A549 treated with CORT108297 at 1 μM for 4 hours (cell line): ENCODE measurements at places on chromosomes 16 and 17. TPM values are rescaled to one million over a fixed set of nuclear protein-coding genes. Genes with fewer than 3 reads are reported as not detected.

The ANTKMT gene
- 27.8 to 63.8 TPM (median 62.1 TPM) in 5 replicates for total RNA-seq

The OMG gene
- total RNA-seq, result not detected in 5 replicates

The BRCA1 gene
- 20.3 to 28.5 TPM (median 26.2 TPM) in 5 replicates for total RNA-seq

The SLC5A10 gene
- total RNA-seq, result 0.12 to 0.38 TPM (median 0.20 TPM) in 5 replicates

The C16orf54 gene
- total RNA-seq, result not detected in 5 replicates

The MT4 gene
- not detected in 5 replicates for total RNA-seq

The TRIM65 gene
- total RNA-seq, result 28.5 to 44.5 TPM (median 38.4 TPM) in 5 replicates

The KRTAP4-11 gene
- total RNA-seq, result not detected in 5 replicates
